Breast epithelium (tissue), 4 donors: ENCODE measurements at places on chromosomes 3 and 15.
A peak's percentile ranks its signal among the peaks of the same experiment; 100 is the strongest.

DNA sequence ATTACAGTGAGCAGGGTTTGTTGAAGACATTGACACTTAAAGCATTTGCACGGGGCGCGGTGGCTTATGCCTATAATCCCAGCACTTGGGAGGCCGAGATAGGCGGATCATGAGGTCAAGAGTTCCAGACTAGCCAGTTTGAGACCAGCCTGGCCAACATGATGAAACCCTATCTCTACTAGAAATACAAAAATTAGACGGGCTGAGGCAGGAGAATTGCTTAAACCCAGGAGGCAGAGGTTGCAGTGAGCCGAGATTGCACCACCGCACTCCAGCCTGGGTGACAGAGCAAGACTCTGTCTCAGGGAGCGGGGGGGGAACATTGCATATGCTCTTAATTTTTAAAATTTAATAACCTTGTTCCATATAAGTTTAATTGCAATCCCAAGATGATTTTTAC lies 11.9 kb downstream of the STT3B start:
- no peak for DNase-seq
- no peaks in the 10 kb centered on the region for H3K4me1 ChIP-seq
- H3K27me3 ChIP-seq = no peaks in the 10 kb centered on the region

DNA sequence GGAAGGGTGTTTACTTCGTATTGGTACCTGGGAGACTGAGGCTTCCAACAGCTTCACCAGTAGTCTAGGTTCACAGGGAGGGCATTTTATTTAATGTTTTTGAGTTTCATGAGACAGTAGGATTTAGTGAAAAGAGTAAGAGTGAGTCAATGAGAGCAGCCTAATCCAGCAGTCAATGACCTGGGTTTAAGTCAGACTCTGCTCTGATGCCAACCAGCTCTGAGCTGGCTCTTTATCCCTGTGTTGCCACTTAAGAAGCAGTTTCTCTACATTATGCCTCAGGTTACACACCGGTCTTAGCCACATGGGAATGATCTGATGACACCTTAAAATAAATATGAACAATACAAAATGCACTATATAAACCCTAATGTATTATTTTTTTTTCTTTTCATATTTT lies 59.4 kb upstream of the KCNMB2 start:
- H3K4me1 ChIP-seq = no peaks in the 10 kb centered on the region
- no peaks in the 10 kb centered on the region for H3K27me3 ChIP-seq
- DNase-seq = no peak
- no peak overlapping the region for H3K27ac ChIP-seq
- H3K4me3 ChIP-seq = no peak overlapping the region

DNA sequence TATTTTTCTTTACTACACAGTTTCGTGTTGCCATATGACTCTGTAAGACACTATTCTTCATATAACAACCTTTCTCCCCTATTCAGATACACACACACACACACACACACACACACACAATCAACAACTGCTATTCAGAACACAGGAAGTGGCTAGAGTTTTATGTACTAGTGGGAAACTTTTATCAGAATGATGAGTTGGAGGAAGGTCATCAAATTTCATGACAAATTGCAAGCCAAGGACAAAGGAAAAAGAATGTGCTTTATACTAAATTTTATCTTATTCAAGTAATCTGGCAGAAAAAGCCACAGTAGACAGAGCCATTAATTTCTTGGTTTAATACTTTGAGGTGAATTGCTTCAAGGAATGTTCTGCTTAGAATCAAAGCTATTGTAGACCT lies 899.8 kb downstream of the ROBO2 start:
- no peak overlapping the region for H3K4me3 ChIP-seq
- no peaks in the 10 kb centered on the region for H3K27me3 ChIP-seq
- no peak overlapping the region for H3K27ac ChIP-seq
- H3K4me1 ChIP-seq = no peaks in the 10 kb centered on the region
- DNase-seq = no peak
- no peaks in the 10 kb centered on the region for H3K36me3 ChIP-seq

DNA sequence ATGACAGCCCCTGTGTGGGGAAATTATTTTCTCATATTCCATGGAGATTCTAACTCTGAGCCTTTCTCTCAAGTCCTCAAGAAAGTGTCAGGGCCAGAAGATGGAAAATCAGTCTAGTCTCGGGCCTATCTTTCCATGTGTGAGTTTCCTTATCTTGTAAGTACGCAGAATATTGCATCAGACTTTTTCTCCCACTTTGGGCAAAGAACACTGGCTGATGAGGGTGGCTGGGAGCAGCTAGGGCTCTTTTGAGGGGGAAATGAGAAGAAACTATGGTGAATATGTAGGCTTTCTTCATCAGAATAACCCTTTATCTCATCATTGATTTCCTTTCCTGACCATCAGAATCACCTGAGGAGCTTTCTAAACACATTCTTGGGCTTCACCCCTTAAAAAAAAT lies 264.0 kb downstream of the CLSTN2 start:
- no peak overlapping the region for H3K4me3 ChIP-seq
- H3K36me3 ChIP-seq = no peaks in the 10 kb centered on the region
- DNase-seq = no peak
- no peaks in the 10 kb centered on the region for H3K27me3 ChIP-seq
- H3K27ac ChIP-seq = no peak overlapping the region

- no peak for DNase-seq
- H3K4me1 ChIP-seq = no peaks in the 10 kb centered on the region
- H3K36me3 ChIP-seq = no peaks in the 10 kb centered on the region
- no peak overlapping the region for H3K27ac ChIP-seq
- H3K4me3 ChIP-seq = no peak overlapping the region
Measured at GRCh38 chr3:65751123-65751700, 287.5 kb downstream of the MAGI1 start.

- H3K4me3 ChIP-seq = no peak overlapping the region
- H3K27me3 ChIP-seq = no peaks in the 10 kb centered on the region
- H3K27ac ChIP-seq = peak overlapping the region; percentile 68
- H3K36me3 ChIP-seq = no peaks in the 10 kb centered on the region
- no peak for DNase-seq
Measured at GRCh38 chr15:64921711-64922110, 10.0 kb downstream of the ANKDD1A start.
